ENCODE measurements at places on chromosomes 4 and X. TPM values are rescaled to one million over a fixed set of nuclear protein-coding genes. Genes with fewer than 3 reads are reported as not detected.

DNA sequence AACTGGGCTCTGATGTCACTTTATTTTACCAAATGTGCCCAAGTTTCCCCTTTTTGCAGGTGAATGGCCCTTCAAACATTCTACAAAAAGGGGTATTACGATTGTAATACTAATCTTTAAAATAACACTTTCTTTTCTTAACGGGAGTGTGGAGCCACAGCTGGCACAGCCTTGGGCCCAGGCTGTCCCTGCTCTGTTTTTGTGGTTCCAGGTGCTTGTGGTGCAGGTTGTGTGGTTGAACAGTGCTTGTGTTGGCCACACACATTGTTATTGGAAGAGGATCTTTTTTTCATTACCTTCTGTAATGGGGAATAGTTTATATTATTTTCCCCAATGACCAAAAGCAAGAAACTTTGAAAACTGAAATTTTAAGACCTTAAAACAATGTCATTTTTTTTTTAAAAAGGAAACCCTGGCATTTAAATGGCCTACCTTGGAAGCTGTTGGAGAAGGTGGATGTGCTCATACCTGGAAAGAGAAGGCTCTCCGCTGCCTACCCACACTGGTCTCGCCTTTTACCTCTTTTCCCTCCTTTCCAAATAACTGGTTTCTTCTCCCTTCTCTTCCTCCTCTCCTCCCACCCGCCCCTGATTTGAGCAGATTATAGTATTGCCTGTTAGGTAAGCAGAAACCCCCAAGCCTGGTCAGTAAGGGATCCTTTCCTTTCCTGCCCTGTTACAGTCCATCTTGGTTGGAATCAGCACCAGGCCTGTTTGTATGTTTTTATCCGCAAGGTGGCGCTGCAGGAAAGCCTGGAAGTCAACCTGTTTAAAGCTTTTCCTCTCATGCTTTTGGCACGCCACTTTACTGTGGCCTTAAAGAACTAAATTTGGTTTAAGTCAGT, 28.6 kb downstream of the HADH start:
- no peaks in the 10 kb centered on the region for H3K4me1 ChIP-seq
- no peak overlapping the region for H3K27ac ChIP-seq
- H3K27me3 ChIP-seq: no peaks in the 10 kb centered on the region

DNA sequence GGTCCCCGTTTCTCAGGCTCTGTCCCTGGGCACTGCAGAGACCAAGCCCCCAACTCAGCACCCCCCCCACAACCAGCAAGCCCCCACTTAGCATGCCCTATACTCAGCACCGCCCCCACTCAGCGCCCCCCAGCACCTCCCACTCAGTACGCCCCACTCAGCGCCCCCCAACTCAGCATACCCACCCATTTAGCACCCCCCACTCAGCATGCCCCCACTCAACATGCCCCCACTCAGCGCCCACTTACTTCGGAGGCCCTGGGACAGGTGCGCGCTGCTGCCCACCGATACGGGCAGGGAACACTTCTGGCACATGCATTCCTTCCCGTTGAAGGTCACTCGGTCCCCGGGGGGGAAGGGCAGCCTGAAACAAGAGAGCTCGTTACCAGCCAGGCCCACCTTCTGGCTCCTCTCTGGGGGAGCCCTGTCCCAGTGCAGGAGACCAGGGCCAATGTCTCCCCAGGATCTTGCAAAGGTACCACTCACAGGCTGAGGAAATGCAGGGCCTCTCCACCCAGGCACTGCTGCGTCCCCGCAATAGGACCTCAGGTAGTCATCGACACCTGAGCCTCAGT, 70.6 kb downstream of the ABLIM2 start:
- no peak overlapping the region for H3K4me3 ChIP-seq
- no peak overlapping the region for H3K27ac ChIP-seq
- H3K4me1 ChIP-seq: no peaks in the 10 kb centered on the region
- no peak for DNase-seq
- no peaks in the 10 kb centered on the region for H3K36me3 ChIP-seq
- no peaks in the 10 kb centered on the region for H3K27me3 ChIP-seq

MYL5 gene
- 9.7 TPM for total RNA-seq

NR3C2 gene
- total RNA-seq: 31.4 TPM

- no peak for DNase-seq
- H3K36me3 ChIP-seq: no peaks in the 10 kb centered on the region
- no peaks in the 10 kb centered on the region for H3K27me3 ChIP-seq
- no peaks in the 10 kb centered on the region for H3K4me1 ChIP-seq
- H3K4me3 ChIP-seq: no peak overlapping the region
Observed at GRCh38 chrX:22383988-22384387, 111.3 kb downstream of the CBLL2 start.

DNA sequence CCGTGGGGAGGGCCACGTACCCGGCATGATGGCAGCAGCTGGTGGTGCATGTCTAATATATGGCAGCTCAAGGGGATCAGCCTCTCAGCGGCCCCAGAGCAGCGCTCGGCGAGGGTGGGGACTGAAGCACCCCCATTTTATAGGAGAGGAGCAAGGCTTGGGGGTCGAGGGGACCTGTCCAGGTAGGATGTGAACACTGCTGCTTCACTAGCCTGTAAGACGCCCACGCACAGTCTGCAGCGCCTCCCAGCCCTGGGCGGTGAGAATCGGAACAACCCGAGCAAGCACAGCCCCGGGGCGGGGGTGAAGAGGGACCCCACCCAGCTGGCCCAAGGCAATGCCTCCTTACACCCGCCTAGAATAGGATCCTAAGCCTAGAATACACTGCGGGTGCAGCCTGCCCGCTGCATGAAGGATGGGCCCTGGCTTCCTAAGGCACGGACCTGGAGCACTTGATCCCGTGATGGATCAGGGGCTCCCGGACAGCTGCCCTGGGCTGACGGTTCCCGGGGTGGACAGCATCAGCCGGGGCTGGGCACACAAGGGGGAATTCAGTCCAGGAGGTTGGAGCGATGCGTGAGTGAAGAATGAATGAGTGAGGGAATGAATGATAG, 17.6 kb downstream of the ADRA2C start:
- peaks cover 25% of the 10 kb centered on the region for H3K27me3 ChIP-seq
- H3K4me1 ChIP-seq: no peaks in the 10 kb centered on the region
- H3K27ac ChIP-seq: no peak overlapping the region
- H3K36me3 ChIP-seq: no peaks in the 10 kb centered on the region
- H3K4me3 ChIP-seq: no peak overlapping the region
- no peak for DNase-seq

- no peaks in the 10 kb centered on the region for H3K36me3 ChIP-seq
- H3K27ac ChIP-seq: no peak overlapping the region
- no peak for DNase-seq
- H3K4me3 ChIP-seq: no peak overlapping the region
Observed at GRCh38 chrX:84710611-84711010, 208.4 kb upstream of the HDX start.

Data from lower lobe of right lung (tissue), 2 donors.